Right ventricle myocardium superior (tissue), 1 donor: ENCODE measurements at places on chromosomes 3 and 15.

GRCh38 chr3:136783708-136784191 is 31.6 kb upstream of the STAG1 start:
- no peak for DNase-seq

GRCh38 chr15:38129531-38130204 is 123.0 kb upstream of the SPRED1 start:
- DNase-seq: peak; percentile 73

GRCh38 chr15:50819344-50819743 is 53.8 kb upstream of the SPPL2A start:
- no peak for DNase-seq

- DNase-seq: no peak
These were observed 111.3 kb downstream of the CD47 start for GRCh38 chr3:107979538-107979937.

DNA sequence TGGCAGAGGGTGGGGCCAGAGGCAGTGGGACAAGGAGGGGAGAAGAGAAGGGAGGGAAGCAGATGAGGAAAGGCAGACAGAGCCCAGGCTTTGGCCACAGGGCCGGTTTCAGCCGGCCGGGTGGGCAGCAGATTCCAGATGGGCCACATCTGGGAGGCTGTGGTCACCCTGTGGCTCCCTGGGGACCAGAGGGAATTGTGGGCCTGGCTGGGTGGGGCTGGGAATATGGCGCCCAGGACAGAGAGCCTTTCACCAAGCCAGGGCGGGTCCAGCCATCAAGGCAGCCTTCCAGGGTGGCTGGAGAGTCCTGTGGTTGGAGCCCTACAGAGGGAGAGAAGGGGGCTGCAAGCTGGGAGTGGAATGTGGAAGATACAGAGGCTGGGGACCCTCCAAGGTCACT is 18.9 kb downstream of the PTH1R start:
- peak; percentile 49 for DNase-seq

DNA sequence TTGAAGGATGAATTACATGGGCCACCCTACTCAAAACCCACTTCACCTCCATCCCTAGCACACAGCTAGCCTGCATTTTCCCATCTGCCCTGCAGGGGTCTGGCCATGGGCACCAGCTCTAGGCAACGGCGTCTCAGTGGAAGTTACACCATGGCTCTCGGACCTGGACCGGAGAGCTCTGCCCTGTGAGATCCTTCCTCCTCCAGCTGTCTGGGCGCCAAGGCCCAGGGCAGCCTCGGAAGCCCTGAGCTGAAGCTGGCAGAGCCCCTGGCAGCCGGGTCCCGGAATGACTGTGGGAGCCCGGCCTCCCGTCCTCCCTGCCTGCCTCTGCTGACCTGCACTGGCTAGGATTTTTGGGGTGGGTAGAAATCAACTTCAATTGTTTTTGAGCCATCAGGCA is 98.9 kb downstream of the CHSY1 start:
- DNase-seq: no peak

- DNase-seq: no peak
These were observed 149.6 kb upstream of the UBE2E1 start for GRCh38 chr3:23656199-23656598.
